ENCODE measurements at places on chromosomes 1 and 21.

DNA sequence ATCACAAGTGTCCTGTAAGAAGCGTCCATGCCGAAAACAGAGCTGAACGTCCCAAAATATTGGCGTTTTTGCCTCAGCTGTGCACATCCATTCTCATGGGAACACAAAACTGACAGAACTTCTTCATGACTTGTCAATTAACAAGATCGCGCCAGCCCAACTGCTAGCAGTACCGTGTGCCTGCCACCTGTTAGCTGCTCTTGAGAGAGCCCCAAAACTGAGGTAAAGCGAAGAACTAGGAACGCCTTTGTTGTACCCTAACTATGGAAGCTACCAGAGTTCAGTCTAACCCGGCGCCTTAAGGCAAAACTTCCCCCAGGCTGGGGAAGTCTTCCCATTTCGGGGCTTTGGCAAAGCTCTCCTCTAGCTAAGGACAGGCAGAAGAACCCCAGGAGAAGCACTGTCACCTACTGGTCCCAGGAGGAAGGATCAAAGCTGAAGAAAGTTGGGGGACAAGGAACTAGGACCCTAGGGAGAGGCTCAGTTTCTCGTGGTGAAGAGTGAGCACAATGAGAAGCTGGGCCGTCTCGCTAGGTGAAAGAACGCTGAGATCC is 719 bp downstream of the EYA3 start:
- DNase-seq, result peak; percentile 64

GRCh38 chr1:165481820-165482532 is 37.0 kb upstream of the RXRG start:
- peak; percentile 12 for DNase-seq

DNA sequence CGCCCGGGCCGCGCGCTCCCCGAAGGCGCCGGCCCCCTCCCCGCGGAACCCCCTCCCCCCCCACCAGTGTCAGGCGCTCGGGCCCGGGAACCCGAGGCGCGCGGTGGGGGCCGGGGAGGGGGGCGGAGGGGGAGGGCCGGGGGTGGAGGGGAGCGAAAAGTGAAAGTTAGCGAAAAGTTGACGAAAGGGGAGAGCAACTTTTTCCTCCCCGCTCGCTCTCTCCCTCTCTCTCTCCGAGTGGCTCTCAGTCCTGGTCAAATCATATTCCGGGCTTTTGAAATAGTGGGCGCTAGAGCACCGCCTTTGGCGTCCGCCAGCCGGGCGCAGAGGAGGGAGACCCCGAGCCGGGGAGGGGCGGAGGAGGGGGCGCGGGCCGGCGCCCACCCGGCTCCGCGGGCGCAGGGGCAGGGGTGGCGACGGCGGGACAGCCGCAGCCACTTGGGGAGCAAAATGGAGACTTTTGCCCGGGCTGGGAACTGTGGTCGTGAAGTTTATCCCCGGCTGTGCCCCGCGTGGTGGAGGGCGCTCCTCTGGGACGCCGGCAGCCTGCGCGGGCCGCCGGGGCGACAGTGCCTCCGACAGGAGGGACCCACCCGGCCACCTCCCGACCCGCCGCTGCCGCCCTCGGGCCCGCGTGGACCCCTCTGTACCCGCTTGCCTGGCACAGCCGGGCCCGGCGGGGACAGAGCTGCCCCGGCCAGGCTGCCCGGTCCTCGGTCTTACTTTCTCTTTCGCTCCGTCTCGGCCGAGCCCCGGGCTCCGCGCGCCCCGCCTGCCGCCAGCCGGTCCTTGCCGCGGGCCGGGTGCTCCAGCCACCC is 697 bp downstream of the PRDM16 start:
- DNase-seq, result peak; percentile 81

- no peak for DNase-seq
Measured at GRCh38 chr21:46459024-46459355, 299 bp downstream of the DIP2A start.

GRCh38 chr1:151834239-151834638 is 2.6 kb upstream of the RORC start:
- no peak for DNase-seq

DNA sequence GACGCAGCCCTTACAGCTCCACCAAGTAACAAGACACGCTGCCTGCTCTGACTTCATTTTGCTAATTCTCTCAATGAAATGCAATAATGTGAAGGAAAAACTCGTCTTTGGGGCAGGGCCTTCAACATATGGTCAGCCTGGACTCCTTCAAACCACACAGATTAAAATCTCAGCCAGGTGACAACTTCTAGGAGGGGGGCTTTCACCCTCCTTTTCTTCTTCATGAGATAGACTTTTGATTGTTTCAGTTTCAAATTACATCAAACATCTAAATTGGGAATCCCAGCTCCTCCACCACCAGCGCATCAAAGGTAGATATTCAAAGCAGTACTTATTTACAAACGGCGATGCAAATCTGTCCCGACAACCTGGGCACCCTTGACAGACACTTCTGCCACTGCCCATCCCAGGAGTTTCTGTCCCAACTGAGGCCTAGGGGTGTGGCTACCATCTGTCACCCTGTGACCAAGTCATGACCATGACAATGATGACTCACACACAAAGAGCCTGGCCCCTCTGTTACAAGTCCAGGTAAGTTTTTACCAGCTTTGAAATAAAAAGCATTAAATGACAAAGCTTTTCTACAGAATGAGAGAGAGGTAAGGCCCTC is 29.7 kb downstream of the SSBP3 start:
- DNase-seq, result no peak

DNA sequence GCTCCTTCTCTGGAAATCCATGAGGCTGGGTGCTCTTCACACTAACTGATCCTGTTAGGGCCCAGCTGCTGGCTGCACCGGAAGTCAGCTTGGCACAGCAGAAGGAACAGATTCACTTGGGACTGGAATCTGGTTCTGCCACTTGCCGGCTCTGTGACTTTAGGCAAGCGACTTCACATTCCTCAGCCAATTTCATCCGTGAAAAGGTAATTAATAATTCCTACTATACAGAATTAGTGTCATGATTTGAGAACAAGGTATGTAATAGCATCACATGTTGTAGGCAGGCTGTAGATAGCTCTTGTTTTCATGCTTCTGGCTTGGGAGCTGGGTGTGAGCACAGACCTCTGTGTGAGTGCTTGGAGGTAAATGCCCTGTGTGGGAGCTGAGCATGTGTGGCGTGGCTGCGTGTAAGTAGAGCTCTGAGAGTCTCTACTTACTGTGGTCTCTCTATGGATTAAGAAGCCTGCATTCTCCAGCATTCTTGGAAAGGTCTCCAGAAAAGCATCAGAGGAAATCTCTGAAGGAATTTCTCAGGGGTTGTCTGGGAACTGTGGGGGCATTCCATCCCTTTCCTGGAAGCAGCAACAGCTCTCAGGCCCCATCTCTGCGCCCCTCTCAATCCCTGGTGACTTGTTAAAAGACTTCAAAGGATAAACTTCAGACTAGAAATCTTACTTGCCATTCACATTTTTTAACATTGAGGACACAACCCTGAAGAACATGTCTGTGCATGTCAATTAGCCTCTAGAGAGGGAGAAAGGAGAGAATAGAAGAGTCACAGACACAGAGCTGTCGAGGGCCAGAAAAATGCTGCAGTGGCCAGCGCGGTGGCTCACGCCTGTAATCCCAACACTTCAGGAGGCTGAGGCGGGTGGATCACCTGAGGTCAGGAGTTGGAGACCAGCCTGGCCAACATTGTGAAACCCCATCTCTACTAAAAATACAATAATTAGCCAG is 47.7 kb upstream of the PPM1J start:
- DNase-seq, result no peak

DNA sequence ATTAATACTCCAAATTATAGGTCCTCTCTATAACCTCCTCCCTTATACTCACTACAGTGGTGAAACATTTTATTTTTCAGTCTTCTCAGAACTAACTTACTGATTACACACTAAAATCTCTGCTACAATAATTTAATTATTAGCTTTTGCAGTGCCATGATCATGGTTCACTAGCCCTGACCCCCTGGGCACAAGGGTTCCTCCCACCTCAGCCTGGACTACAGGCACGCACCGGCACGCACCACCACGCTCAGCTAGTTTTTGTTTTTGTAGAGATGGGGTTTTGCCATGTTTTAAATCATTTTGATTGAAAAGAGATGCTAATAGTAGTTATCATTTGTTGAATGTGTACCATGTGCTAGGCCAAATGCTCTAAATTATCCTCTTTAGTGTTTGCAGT is 6.3 kb downstream of the PATJ start:
- no peak for DNase-seq

GRCh38 chr1:91897016-91897415 is 11.1 kb upstream of the TGFBR3 start:
- DNase-seq, result no peak

- peak; percentile 93 for DNase-seq
Measured at GRCh38 chr1:209884665-209885117, 53.3 kb upstream of the SYT14 start.

DNA sequence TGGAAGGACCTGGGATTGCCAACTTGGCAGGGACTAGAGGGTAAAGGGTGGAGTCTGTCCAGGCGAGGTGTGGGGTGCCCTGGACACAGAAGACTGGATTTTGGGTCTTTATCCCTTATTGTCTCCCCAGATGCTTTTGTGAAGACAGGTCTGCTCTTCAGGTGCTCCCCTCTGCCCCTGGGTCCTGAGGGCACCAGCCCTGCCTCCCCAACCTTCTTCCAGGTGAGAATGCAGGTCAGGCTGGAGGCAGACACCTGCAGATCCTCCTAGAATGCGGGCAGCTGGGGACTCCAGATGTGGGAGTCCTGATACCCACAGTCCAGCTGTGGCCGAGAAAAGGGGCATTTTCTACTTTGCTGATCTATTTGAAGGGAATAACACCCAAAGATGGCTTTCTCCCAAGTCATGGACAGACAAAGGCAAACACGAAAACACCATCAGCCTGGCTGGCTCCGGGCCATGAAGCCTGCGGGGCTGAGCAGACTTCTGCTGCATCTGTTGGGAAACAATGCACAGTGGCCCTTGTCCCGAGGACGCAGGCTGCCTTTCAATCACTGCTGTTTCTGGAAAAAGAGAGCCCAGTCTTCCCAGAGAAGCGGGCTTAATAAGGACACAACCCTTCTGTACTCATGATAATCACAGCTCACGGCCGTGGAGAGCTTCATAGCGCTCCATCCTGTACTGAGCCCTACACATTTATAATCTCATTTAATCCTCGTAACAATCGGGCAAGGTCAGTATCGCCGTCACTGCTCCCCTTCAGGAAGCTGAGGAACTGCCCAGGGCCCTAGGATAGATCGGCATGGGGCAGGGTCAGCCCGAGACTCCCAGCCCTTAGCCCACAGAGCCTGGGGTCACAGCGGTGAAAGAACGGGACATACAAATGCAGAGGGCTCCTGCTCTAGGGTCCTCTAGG is 62.0 kb upstream of the ABCG1 start:
- DNase-seq, result no peak

DNA sequence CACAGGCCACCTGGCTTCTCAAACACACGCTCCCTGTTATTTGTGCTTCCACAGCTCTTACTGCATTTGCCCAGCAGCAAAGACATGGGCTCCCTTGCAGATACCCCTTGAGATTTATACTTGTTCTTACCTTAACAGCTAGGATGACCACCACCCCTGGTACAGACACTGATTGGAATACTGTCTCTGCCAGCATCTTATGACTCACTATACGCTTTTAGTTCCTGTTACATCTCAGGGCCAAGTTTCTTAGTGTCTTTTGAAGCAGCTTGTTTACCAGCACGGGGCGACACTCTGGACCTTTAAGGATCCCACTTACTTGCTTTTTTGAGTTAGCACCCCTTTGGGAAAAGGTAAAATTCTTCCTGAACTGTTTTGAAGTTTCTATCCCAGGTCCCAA is 874.8 kb downstream of the KCNT2 start:
- no peak for DNase-seq

- DNase-seq, result no peak
Measured at GRCh38 chr1:44442791-44443190, 37.7 kb downstream of the RNF220 start.

DNA sequence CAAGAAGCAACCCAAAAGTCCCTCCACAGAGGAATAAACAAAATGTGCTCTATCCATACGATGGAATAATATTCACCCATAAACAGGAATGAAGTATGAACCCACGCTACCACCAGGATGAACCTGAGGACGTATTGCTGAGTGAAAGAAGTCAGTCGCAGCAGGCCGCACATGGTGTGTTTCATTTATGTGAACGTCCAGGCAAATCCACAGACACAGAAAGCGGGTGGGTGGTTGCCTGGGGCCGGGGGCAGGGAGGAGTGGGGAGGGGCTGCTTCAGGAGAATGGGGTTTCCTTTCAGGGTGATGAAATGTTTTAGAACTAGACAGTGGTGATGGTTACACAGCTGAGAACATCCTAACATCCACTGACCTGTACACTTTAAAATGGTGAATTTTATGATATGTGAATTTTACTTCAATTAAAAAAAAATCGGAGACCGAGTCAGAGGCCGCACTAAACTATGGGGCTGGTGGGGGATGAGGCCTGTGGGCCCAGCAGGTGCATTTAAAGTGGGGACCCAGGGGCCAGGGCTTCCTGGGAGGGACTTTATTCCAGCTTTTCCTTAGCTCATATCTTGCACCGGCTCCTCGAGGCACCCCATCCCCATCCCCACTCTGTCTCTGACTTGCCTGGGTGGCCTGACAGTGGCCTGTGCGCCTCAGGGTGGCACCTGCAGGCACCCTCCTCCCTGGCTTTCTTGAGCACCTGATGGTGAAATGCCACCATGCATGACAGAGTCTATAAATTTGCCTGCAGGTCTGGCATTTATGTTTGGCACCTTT is 392.6 kb upstream of the VAMP3 start:
- no peak for DNase-seq

DNA sequence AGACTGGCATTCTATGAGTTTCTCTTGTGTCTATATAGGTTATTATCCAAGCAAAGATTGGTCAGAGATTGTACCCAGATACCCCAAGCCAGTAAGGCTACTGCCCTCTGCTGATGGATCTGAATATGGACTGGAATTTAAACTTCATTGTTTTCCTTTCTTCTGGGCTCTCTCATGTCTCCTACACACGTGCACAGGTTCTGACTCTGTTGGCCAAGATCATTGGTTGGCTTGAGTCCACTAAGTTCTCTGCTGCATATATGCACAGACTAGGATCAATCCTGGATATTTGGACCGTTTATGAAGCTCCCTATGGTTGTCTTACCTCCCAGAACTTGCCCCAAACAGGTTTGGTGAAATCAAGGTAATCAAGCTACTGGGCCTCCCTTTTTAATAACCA is 69.7 kb downstream of the CC2D1B start:
- DNase-seq, result peak; percentile 68

GRCh38 chr1:68210829-68211228 is 21.5 kb downstream of the WLS start:
- DNase-seq, result no peak

GRCh38 chr1:93500275-93500674 is 52.4 kb downstream of the FNBP1L start:
- DNase-seq, result no peak

GRCh38 chr1:19400192-19400611 is 85.1 kb downstream of the CAPZB start:
- no peak for DNase-seq

Data from small intestine (tissue), 16 donors.